Stimulated activated CD8-positive, alpha-beta memory T cell treated with anti-CD3 and anti-CD28 coated beads, Interleukin-4, amount 100 ng/mL, for 1 hour (primary cell): ENCODE measurements at places on chromosomes 6 and 20.

DNA sequence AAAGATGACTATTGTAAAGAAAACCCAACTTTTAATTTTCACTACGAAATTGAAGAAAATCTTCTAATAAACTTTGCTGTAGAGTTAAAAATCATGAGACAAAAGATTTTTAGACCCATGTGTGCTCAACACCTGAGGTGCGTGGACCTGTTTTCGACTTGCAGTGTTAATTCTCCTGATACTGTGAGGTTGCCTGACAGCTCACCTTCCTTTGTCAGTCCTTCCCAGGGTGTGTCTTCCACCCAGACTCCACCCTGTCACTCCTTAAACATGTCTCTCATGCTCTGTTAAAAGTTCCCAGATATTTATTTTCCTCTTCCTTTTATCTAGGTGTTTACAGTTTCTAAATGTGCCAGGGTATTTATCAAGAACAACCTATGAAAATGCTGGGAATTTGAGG is 151.3 kb upstream of the NT5E start:
- no peak for DNase-seq

DNA sequence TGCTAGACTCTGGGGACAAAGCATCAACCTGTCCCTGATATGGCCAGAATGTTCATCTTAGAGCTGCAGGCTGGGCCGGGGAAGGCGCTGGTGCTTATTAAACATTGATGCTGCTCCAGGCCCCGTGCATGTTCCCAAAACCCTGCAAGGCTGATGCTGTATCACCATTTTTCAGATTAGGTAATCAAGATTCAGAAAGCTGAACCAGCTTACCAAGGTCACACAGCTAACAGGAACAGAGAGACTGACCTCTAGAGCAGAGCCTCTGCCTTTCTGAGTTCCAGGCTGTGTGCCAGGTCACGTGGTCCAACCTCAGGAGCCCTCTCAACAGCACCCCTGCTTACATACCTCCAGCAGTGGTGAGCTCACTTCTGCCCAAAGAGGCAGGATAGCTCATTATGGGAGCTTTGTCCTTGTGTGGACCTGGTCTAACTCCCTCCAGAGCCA is 16.1 kb upstream of the VSTM2L start:
- no peak for DNase-seq

- DNase-seq, result no peak
These were observed 67.0 kb downstream of the DNAAF9 start for GRCh38 chr20:3340443-3340842.

DNA sequence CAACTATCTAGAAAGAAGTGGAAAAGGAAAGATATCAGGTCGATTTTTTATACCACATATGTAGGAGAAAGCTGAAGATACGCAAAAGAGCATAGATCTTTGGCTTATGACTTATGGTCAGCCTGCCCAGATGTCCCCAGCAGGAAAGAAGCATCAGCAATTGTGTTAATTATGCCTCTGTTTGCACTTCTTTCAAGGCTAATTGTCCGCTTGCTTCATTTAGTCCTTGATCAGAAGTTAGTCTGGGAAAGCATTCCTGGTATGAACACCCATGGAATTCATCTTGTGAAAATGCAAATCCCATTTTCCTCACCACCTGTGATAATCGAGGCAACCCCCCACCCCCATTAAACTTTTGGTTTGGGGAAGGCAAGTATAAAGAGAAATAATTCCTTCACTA is 62.8 kb downstream of the ATP9A start:
- DNase-seq, result no peak

DNA sequence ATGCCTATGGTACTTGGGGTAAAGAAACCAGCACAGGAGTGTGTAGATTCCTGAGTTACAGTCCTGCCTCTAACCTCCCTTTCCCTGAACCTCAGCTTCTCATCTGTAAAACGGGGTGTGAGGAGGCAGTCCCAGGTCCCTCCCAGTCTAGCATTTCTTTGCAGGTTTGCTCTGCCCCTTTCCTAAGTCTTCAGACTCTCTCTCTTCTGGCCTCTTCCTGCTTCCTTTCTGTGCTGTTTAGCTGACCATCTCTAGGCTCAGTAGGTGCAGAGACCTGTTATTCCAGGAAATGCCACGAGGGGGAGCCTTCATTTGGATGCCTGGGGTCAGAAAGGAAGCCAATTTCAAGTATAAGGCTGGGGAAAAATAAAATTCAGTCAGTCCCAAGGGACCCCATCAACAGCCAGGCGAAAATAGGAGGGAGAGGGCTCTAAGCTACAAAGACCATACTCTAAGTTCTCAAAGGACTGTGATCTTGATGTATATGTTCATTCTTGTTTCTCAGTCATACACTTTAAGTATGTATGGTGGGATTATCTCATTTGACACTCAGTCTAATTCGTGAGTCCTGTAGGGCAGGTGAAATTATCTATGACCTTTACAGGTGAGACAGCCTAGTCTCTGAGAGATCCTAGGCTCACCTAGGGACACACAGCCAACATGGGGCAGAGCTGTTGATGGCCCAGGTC is 89.1 kb downstream of the NCR2 start:
- peak; percentile 61 for DNase-seq

- no peak for DNase-seq
These were observed 594 bp downstream of the ARFGEF3 start for GRCh38 chr6:138162111-138162954.

DNA sequence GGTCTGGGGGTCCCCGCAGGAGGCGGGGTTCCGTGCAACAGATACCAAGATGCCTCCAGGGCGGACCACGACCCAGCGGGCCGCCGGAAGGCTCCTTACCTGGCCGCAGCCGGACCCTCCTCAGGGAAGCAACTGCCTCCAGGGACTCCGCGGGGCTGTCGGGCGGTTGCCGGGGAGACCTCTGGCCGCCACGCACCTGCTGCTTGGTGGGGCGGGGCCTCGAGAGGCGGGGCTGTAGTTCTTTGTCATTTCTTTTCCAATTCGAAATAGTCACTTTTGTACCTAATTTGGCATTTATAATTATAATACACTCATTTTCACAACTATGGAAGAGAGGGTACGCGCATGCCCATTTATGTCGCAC is 647 bp downstream of the AK9 start:
- DNase-seq, result peak; percentile 27

DNA sequence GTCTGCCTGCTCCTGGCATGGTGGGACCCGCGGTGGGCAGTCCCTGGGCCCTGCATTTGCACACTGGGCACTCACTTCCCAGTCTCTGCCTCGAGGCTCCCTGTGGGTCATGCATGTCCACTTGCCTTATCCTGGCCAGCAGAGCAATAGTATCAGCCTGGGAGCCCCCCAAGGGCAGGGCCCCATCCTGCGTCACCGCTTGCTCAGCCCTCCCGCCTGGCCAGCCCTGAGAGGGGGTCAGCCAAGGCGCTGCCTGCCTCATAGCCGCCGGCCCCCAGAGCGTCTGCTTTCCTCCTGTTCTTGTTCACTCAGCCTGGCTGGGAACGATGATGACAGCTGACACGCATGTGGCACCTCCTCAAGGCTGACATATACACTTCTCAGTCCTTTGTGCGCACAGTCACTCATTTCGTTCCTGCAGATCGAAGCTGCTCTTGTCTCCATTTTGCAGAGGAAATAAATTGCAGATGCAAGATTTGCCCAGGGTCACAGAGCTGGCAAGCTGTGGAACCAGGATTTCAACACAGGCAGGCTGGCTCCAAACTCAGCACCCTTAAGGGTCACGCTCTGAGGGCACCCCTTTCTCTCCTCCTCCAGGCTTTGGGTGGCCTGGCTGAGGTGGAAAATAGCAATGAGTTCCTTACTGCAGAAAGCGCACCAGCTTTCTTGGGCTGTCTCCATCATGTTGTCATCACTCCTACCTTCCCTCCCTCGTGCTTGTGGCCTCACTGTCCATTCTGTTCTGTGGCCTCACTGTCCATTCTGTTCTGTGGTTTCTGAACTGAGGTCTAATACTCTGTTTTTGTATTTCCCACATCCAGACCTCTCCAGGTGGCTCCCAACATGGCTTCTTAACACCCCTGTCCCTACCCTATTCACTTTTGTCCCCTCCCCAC is 17.2 kb downstream of the KCNK17 start:
- no peak for DNase-seq

DNA sequence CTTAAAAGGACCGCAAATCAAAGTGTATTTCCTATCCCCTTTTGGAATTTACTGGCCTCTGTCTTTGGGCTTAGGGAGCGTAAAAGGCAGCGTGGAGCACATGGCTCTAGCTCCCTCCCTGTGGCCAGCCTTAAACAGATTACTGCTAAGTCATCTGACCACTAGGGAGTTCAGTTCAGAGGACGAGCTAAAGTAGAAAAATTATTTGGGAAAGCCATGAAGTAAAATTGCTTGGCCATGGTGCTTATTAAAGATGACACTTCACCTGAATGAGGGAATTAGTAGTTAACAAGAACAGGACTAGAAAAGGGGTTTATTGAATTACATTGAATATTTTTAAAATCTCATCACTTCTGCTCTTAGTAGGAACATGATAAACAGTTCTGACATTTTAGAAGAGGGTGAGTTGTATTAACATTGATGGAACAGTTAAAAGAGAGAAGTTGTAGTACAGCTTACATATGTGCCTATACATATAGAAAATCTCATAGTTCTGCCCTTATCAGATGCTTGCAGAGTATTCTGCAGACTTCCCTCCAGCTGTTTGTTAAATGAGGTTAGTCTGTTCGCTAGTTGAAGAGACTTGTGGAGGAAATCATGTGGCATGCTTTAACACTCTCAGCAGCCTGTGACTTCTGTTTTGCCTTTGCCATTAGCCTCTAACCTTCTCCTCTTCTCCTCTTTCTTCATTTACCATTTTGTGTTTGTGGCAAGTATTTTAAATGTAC is 31.2 kb upstream of the MAPK13 start:
- DNase-seq, result no peak

DNA sequence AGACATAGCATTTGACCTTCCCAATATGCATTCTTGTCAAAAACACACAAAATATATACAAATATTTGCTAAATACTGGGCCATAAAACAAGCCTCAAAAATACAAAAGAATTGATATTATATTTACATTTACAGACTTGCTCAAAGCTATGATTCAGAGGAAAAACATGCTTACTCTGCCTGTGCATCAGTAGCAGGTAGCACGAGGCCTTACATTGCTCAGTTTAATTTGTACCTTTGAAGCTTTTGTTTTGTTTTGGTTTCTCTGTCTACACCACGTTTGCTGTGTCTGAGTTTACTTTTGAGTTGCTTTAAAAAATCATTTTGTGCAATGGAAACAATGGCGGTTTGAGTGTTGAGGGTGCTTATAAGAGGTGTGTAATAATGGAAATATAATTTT is 99.3 kb downstream of the PHF3 start:
- no peak for DNase-seq

GRCh38 chr6:56450882-56451739 is 191.6 kb downstream of the DST start:
- no peak for DNase-seq

GRCh38 chr6:122645256-122645655 is 35.1 kb downstream of the PKIB start:
- no peak for DNase-seq
